ENCODE measurements at places on chromosomes 5 and 9. TPM values are rescaled to one million over a fixed set of nuclear protein-coding genes. Genes with fewer than 3 reads are reported as not detected.
A peak's percentile ranks its signal among the peaks of the same experiment; 100 is the strongest.

PCDHA9 gene
- total RNA-seq, result not detected

CNTNAP3B gene
- total RNA-seq, result 11.2 TPM

DNA sequence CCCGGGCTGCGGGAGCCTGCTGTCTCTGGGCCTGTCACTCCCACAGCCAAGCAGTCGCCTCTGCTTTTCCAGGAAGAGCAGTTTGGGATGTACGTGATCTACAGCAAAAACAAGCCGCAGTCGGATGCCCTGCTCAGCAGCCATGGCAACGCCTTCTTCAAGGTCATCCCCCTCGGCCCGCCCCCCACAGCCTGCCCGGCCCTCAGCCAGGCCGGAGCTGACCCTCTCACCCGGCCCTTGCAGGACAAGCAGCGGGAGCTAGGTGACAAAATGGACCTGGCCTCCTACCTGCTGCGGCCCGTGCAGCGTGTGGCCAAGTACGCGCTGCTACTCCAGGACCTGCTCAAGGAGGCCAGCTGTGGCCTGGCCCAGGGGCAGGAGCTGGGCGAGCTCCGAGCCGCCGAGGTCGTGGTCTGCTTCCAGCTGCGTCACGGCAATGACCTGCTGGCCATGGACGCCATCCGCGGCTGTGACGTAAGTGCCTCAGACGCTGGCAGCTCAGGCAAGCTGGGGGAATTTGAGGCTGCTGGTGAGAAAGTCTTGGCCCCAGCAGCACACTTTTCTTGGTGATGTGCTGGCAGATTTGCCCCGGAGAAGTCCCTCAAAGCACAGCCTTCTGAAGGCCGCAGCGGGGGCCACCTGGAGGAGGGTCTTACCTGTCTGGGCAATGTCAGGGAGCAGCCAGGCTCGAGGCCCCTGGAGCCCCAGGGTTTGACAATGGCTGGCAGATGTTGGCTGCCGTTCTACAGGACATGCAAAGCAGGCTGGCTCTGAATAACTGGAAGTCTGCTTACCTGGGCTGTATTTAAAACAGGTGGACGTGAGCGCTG is 20.1 kb upstream of the LRRC14B start:
- no peak for DNase-seq

CDH18 gene
- total RNA-seq, result not detected

MEGF10 gene
- 0.78 TPM for total RNA-seq

GRCh38 chr9:126719618-126720031 is 85.2 kb upstream of the ZBTB43 start:
- DNase-seq, result peak; percentile 87

DNA sequence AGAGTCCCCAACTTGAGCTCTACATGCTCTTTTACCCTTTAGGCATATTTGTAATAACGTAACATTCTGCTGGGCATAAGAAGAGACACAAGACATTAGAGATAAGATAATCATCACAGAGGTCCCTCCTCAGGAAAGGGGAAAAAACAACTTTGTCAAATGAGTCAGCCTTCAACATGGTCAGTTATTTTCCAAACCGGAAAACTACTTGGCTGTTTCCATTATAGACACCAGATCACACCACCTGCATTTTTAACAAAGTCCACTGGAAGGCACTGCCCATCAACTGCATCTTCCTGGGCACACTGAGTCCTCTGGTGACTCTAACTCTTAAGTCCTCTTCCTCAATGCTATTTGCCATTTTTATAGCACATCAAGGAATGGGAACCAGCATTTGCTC is 221.8 kb downstream of the FAM114A2 start:
- DNase-seq, result no peak
